Epithelial cell of proximal tubule (primary cell): ENCODE measurements at places on chromosomes 5 and 9.

DNA sequence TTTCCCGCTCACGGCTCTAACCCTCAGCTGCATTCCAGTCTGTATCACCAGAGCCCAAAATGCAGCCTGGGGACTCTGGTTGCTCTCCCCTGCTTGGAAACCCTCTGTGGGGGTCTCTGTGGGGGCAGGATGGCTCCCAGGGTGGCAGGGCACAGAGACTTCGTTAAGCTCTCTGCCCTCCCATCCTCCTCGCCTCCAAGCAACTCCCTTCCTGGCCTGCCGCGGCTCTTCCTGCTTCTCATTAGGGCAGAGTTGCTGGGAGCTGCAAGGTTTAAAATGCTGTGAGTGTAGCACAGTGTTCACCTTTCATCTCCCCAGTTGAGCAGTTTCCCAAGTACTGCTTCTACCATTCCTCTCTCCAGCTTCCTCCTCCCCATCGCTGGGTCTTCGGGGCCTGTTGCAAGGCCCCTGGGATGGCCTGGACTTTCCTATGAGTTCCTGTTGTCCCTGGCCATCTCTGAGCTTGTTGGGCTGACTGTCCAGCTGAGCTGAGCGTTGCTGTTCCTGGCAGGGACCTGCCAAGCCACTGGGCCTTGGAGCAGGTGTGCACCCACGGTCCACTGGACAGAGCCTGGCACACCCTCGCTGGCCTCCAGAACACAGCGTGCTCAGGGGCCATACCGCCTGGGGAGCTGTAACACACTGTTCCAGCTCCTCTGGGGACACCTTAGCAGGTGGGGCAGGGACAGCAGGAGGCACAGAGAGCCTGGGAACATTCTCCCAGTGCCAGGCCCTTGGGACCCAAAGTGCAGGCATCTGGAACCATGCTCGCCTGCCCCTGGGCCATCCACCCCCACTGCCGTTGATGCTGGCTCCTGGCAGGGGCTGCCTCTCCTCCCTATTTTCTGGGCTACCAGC, 188.4 kb downstream of the C9orf50 start:
- DNase-seq: no peak

- DNase-seq: no peak
Observed at GRCh38 chr9:130543859-130544258, 35.5 kb upstream of the FUBP3 start.

- DNase-seq: no peak
Observed at GRCh38 chr9:19288081-19288480, 57.6 kb downstream of the DENND4C start.

- no peak for DNase-seq
Observed at GRCh38 chr5:101605700-101606099, 690.4 kb downstream of the SLCO4C1 start.

GRCh38 chr9:134099123-134099761, 31.4 kb upstream of the BRD3 start:
- DNase-seq: peak; percentile 10

DNA sequence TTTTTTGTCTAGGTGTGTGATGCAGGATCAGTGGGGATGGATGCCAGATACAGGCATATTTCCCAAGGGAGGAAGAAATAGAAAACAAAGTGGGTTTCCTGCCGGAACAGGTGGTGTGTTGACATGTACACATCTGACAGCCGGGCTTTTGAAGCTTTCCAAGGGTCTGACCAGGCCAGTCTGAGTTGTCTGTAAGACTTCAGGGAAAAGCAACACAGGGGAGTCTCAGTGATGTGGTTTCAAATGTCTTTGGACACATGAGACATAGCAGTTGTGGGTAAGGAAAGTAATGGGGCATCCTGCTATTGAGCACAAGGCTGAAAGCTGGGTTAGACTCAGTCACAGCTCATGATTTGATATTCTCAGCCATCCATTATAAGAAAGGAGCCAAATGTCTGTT, 274.9 kb downstream of the PIK3R1 start:
- DNase-seq: no peak

DNA sequence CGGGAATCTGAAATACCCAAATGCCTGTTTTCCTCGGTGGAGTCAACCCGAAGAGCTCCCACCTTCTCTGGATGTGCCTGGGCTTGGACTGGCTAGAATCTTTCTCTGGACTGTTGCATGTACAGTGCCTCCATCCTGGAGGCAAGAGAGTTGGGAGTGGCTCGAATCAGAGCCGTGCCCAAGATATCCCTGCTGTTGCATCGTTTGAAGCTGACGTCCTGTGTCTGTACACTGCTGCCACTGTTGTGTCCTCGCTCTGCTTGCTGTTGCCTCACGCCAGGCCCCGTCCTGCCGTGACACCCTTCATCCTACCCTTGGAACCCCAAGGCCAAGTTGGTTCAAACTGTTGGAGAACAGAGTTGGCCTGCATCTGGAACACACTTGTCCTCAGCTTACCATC, 35.4 kb downstream of the FAXDC2 start:
- DNase-seq: no peak

GRCh38 chr5:99243111-99243510, 314.3 kb upstream of the CHD1 start:
- no peak for DNase-seq
